ENCODE measurements at places on chromosomes 13 and 19. TPM values are rescaled to one million over a fixed set of nuclear protein-coding genes. Genes with fewer than 3 reads are reported as not detected.

DNA sequence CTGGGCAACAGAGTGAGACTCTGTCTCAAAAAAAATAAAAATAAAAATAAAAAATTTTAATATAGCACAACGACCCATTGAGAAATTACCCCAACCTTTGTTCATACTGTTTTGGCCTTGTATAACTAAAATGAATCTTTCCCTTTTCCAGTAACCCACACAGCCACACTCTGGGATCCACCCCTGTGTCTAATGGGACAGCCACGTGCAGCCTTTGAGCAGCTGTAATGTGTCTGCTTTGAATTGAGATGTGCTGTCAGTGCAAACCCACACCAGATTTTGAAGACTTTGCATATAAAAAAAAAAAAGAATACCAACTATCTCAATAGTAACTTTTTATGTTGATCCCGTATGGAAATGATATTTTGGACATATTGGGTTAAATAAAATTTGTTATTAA, 112.7 kb upstream of the UBL3 start:
- no peak for DNase-seq

GRCh38 chr13:96100457-96101220, 10.7 kb downstream of the HS6ST3 start:
- no peak for DNase-seq

GRCh38 chr19:10502524-10503001, 593 bp downstream of the KEAP1 start:
- peak; percentile 87 for DNase-seq

- DNase-seq: no peak
These were observed 1674.2 kb downstream of the PCDH9 start for GRCh38 chr13:65555962-65556361.

The SCEL gene
- total RNA-seq: not detected

The PPM1N gene
- total RNA-seq: 2.4 TPM

The FBXO27 gene
- 14.0 TPM for total RNA-seq

The CCDC194 gene
- total RNA-seq: not detected

The ZNF460 gene
- total RNA-seq: 25.8 TPM

The RNF17 gene
- not detected for total RNA-seq

DNA sequence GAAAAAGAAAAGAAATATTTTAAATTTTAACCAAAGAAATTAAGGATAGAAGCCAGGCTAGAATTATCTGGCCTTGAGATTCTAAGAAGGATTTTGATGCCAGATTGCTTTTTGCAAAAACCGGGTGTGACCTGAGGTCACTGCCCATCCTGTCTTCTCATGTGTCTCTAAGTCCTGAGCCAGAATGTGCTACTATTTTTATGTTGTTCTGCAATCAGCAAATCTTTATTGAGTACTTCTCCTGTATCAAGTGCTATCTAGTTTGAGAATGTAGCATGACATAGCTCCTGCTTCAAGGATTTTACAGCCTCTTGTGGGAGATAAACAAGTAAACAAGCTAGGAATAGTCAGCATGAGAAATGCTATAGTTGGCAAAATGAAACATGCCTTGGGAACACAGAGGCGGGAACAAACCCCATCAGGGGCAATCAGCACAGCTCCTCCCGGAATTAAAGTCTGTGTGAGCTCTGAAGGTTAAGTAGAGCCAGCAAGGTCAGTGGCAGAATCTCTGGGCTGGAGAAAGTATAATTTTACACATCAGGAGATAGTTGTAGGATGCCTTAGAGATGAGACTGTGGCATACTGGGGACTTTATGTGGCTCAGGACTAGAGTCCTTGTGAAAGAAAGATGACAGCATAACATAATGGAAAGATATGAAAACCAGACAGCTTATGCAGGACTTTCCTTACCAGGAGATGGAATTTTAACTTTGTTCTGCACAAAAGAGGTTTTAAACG, 899.5 kb upstream of the SLC10A2 start:
- DNase-seq: no peak

DNA sequence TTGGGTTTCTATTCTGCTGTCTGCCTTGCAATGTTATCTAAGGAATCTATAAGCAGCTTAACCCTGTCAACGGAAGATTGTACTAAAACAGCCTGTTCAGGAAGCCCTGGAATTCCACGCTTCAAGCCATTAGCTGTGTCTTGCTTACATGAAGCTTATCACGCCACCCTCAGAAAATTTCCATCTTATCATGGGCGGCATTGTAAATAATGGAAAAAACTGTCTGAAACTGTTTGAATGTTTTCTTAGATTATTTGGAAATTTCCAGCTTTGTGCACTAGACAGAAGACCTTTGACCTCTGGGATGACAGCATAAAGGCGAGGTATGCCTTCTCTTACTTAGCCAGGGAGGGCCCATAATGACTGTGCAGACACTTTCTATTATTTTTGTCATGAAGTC, 319.7 kb downstream of the KCNRG start:
- no peak for DNase-seq

The ZNF586 gene
- 9.6 TPM for total RNA-seq

- peak; percentile 66 for DNase-seq
These were observed 55.0 kb downstream of the ZIC5 start for GRCh38 chr13:99916366-99917103.

DNA sequence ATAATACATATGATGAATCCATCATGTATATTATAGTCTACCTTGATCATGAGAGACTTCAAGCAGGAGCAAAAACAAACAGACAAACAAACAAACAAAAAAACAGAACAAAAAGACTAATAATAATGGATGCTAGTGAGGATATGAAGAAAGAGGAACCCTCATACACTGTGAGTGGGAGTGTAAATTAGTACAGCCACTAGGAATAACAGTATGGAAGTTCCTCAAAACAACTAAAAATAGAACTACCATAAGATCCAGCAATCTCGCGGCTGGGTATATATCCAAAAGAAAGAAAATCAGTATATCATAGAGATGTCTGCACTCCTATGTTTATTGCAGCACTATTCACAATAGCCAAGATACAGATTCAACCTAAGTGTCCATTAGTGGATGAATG, 7.0 kb upstream of the DLEU7 start:
- DNase-seq: no peak

The CCDC70 gene
- not detected for total RNA-seq

- DNase-seq: no peak
These were observed 394.7 kb upstream of the KLHL1 start for GRCh38 chr13:70502944-70503343.

The CEBPA gene
- 0.17 TPM for total RNA-seq

DNA sequence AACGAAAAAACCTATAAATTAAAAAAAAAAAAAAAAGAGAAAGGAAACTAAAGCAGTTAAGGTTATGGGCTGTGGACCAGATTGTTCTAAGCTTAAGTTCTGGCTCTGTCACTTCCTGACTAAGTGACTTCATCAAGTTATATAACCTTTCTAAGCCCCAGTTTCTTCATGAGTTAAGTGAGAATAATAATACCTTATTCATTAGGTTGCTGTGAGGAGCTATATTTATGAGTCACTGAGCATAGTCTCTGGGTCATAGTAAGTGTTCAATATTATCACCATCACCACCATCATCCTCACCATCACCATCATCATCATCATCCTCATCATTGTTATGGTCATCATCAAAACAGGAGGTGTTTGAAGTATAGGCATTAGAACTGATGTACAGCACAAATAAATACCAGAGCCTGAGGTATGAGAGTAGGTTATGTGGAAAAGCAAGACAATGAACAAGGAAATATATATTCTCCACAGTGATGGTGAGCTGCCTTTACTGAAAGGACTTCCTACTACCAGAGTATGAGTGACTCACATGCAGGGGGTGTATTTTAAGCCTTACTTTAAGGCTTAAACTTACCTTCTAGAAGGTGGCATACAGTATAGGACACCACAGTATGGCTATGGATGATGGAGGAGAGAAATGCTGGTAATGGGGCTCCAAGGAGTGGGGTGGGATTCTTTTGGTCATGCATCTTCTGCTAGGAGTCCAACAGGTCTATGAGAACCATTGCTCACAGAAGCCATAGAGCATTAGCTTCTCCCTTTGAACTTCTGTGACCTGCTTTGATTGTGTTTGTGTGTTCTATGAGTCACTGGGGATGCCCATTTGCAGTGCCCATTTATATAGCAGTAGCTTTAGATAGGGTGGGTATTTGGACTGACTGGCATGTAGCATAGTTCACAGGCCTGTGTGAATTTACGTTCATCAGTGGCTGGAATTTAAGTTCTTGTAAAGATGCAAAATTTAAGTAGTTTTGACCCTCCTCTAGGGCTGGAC, 104.4 kb downstream of the KLF5 start:
- DNase-seq: peak; percentile 18

GRCh38 chr19:1616875-1617274, 11.6 kb upstream of the UQCR11 start:
- no peak for DNase-seq

The MIER2 gene
- total RNA-seq: 16.5 TPM

The TUBA3C gene
- total RNA-seq: not detected

The GJB2 gene
- total RNA-seq: 0.64 TPM

- peak; percentile 64 for DNase-seq
These were observed 5.1 kb downstream of the NOTCH3 start for GRCh38 chr19:15195371-15196334.

GRCh38 chr19:49684251-49684982, 5.0 kb upstream of the ADM5 start:
- DNase-seq: no peak

- no peak for DNase-seq
These were observed 528.8 kb upstream of the PCDH20 start for GRCh38 chr13:61944329-61944929.

- DNase-seq: no peak
These were observed 44.1 kb downstream of the RFC3 start for GRCh38 chr13:33862016-33862415.

- DNase-seq: peak; percentile 96
These were observed 14.6 kb downstream of the RAB20 start for GRCh38 chr13:110546926-110547325.

GRCh38 chr13:24160458-24161009, at the start of gene SPATA13:
Gene SPATA13, plus strand, starts transcription at chr13:24160720. Its CDS starts 62,210 bp downstream, at chr13:24222930.
- peak; percentile 80 for DNase-seq

DNA sequence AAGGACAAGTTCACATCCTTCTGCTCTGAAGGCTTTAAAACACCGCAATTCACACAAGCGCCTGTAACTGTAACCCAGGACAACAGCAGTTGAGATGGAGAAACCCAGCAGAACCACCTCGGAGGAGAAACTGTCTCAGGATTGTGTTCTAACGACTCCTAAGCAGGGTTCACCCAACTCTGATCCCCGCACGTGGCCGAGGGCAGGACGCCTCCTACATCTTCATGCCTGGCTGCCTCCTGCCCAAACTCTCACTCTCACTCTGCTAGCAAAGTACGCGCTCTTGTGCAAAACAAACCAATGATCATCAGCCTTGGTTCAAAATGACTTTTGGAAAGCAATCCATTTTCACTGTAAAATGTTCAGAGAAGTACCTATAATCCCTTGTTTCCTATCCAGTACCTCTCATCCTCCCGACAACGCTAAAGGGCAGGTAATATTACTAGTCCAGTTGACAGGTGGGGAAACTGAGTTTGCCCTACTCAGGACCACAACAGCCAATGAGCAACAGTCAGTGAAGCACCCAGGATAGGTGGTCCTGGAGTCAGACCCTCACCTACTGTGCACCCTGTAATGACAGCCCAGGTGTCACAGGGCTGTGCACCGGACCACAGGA, 25.6 kb downstream of the EPS15L1 start:
- DNase-seq: no peak

GRCh38 chr13:85738696-85739320, 60.4 kb downstream of the SLITRK6 start:
- no peak for DNase-seq

- DNase-seq: peak; percentile 69
These were observed at the start of gene SLITRK5 for GRCh38 chr13:87671031-87671752. Gene SLITRK5, plus strand, starts transcription at chr13:87671371. Its CDS starts 4,018 bp downstream, at chr13:87675389.

- DNase-seq: no peak
These were observed at the start of gene DLEU7 for GRCh38 chr13:50843257-50844083. Gene DLEU7, minus strand, starts transcription at chr13:50843692. Its CDS starts 46 bp downstream, at chr13:50843646.

DNA sequence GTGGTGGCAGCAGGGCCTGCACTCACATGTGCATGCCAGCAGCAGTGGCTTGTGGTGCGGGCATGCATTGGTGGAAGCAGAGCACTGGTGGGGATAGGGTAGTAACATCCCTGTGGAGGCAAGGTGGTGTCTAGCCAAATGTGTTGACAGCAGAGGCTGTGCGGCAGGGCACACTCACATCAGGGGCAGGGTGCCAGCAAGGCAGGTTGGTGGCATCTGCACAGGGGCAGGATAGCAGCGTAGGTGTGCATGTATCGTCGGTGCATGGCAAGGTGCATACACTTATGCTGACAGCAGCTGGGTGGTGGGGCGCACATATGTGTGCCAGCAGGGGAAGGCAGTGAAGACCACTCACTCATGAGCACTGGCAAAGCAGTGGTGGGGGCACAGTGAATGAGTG, 211.5 kb upstream of the CSNK1A1L start:
- no peak for DNase-seq

DNA sequence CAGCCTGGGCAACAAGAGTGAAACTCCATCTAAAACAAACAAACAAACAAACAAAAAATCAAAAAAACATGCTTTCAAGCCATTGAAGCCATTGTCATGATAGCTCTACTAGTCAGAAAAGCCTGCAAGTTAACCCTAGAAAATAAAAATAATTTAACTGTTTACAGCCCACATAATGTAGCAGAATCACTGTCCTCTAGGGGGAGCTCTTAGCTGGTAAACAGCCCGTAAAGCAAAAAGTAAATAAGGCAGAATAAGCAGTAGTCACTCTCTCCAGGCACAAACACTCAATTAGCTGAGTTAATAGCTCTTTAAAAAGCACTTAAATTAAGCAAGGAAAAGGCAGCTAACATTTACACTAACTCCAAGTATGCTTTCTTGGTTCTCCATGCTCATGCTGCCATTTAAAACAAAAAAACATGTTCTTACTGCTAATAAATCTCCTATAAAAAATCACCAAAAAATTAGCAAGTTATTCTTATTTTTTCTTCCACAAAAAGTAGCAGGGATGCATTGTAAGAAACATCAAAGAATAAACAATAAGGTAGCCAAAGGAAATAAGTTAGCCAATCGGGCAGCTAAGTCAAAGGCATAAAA, 11.3 kb downstream of the LILRB4 start:
- peak; percentile 30 for DNase-seq

The SERPINE3 gene
- not detected for total RNA-seq

The ANGPTL8 gene
- not detected for total RNA-seq

DNA sequence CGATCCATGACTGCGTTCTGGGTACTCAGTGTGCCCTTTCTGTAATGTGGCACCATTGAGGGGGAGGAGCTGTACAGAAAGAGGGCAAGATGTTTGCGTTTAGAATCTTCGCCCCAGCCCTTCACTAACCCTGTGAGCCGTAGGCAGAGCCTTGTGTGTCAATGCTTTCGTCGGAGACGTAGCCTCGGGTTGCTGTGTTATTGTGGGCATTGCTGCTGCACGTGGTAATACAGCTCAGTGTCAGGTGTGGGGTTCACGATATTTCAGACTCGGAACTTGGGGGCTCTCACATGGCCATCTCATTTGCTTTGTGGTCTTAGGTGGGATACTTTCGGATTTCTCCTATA, 6.1 kb downstream of the RPS9 start:
- no peak for DNase-seq

The ZNF729 gene
- total RNA-seq: not detected

GRCh38 chr13:62846302-62846701, 1430.7 kb upstream of the PCDH20 start:
- DNase-seq: no peak

DNA sequence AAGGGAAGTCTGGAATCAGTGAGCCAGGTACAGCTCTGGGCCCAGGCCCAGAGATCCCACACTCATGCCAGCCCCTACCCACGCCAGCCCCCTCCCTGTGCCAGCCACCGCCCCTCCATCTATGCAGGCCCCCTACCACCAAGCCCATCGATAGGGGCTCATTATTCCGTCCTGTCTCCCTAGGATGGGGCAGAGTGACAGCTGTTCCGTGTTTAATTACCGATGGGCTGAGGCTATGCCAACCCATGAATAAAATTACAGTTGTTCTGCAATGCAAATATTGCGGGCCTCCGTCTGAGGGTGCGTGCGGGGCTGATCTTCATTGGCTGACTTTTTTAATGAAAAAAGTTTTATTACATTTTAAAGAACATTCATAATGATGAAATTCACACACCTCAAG, 35.6 kb upstream of the PEPD start:
- DNase-seq: no peak

The IGFL4 gene
- not detected for total RNA-seq

All from LHCN-M2 (cell line).